Peyer's patch (tissue), 4 donors: ENCODE measurements at places on chromosomes 2 and 18. TPM values are rescaled to one million over a fixed set of nuclear protein-coding genes. Genes with fewer than 3 reads are reported as not detected.
A peak's percentile ranks its signal among the peaks of the same experiment; 100 is the strongest.

Gene DLGAP1
- 4.1 TPM for total RNA-seq

Gene CYP1B1
- total RNA-seq: 4.9 TPM

Gene PRKAG3
- not detected for total RNA-seq

- no peak overlapping the region for H3K4me3 ChIP-seq
- no peaks in the 10 kb centered on the region for H3K4me1 ChIP-seq
- no peaks in the 10 kb centered on the region for H3K36me3 ChIP-seq
- H3K27ac ChIP-seq: no peak overlapping the region
These were observed 20.4 kb upstream of the L3MBTL4 start for GRCh38 chr18:6434987-6435709.

DNA sequence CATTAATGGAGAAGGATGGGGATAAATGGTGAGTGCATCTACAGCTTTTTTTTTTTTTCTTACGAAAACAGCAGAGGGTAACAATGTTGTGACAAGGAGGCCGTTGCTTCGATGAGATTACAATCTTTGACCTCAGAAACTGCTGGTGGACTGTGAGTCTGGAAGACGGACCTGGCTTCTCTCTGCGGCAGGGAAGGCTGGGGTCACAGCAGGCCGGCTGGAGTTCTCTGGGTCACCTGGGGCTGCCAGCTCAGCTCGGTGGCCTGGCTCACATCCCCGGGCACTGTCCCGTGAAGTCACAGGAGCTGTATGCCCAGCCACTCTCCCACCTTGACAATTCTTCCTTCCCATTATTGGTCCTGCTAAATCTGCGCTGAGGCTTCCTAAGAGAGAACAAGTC is 160.8 kb downstream of the ACKR3 start:
- no peak for DNase-seq
- H3K27ac ChIP-seq: no peak overlapping the region
- H3K36me3 ChIP-seq: no peaks in the 10 kb centered on the region
- no peaks in the 10 kb centered on the region for H3K4me1 ChIP-seq
- H3K27me3 ChIP-seq: no peaks in the 10 kb centered on the region

GRCh38 chr2:151520976-151521375 is 111.3 kb downstream of the RIF1 start:
- no peaks in the 10 kb centered on the region for H3K4me1 ChIP-seq
- H3K4me3 ChIP-seq: no peak overlapping the region
- H3K36me3 ChIP-seq: no peaks in the 10 kb centered on the region

DNA sequence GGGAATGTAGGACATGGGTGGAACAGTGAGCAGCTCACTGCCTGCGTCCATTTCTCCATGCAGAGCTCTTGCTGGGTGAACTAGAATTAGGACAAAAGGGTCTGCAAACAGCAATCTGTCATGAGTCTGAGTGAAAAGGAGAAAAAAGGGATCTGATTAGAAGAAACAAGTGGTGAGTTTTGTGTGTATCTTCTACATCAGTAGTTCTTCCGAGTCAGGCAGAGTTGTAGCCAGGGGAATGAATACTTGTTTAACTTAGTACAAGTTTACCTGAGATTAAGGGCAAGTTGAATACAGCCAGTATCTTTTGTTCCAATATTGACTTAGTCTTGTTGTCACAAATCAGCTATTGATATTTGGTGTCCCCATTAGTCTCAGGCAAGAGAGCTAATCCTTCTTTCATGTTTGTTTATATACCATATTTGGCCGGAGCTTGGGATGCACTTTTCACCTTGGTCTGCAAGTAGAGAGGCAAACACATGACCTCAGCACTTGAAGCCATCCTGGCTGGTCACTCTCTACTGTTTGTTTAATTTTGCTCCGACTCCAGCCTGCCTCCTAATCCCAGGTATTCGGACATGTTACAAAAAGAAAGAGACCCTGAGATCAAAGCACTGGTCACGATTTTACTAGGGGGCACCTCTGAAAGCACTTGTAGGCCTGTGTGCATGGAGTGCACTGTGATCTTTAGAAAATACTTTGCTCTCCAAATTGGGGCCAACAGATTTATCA is 211.0 kb upstream of the NT5C1B start:
- no peak overlapping the region for H3K4me3 ChIP-seq
- no peaks in the 10 kb centered on the region for H3K4me1 ChIP-seq
- H3K36me3 ChIP-seq: no peaks in the 10 kb centered on the region
- DNase-seq: no peak
- H3K27ac ChIP-seq: no peak overlapping the region

GRCh38 chr2:199646439-199646838 is 188.7 kb upstream of the SATB2 start:
- H3K27ac ChIP-seq: no peak overlapping the region
- H3K4me3 ChIP-seq: no peak overlapping the region
- DNase-seq: no peak
- no peaks in the 10 kb centered on the region for H3K4me1 ChIP-seq
- H3K36me3 ChIP-seq: no peaks in the 10 kb centered on the region

DNA sequence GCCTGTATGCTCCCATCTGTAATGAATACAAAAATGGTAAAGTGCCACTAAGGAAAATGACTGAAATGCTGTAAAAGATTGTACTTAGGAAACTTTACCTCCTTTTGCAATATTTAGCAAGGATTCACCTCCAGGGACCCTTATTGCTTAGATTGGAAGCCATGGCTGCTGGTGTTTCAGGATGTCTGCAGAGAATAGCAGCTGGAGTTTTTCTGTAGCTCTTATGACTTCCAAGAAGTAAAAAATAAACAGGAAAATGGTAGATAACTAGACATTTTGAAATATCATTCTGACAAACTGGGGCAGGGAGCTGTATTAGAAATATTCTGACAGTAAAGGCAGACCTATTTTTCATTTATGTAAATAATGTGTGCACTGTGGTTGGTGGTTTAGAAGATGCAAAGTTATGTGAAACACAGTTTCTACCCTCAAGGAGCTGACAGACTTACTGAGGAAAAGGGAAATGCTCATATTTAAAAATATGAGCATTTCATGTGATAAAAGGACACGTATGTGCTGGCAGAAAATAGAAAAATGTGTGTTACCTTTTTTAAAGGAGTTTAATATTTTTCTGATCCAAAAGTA is 224.9 kb upstream of the BOD1L2 start:
- H3K27ac ChIP-seq: no peak overlapping the region
- H3K36me3 ChIP-seq: no peaks in the 10 kb centered on the region
- no peak overlapping the region for H3K4me3 ChIP-seq

- H3K4me1 ChIP-seq: no peaks in the 10 kb centered on the region
- H3K36me3 ChIP-seq: no peaks in the 10 kb centered on the region
- no peak overlapping the region for H3K4me3 ChIP-seq
- H3K27ac ChIP-seq: no peak overlapping the region
- peak; percentile 79 for DNase-seq
These were observed 50.2 kb upstream of the DTNA start for GRCh38 chr18:34659579-34660517.

- H3K4me1 ChIP-seq: no peaks in the 10 kb centered on the region
- no peaks in the 10 kb centered on the region for H3K36me3 ChIP-seq
- DNase-seq: no peak
- H3K4me3 ChIP-seq: no peak overlapping the region
- no peaks in the 10 kb centered on the region for H3K27me3 ChIP-seq
- no peak overlapping the region for H3K27ac ChIP-seq
These were observed 256.5 kb downstream of the CD226 start for GRCh38 chr18:69691008-69691760.

- H3K27ac ChIP-seq: no peak within 1 kb of the TSS
- H3K4me1 ChIP-seq: no peaks in the 10 kb centered on the region
- peak within 1 kb of the TSS; percentile 12 for H3K4me3 ChIP-seq
- no peaks in the 10 kb centered on the region for H3K27me3 ChIP-seq
- DNase-seq: peak; percentile 71
These were observed at the start of gene DAW1 for GRCh38 chr2:227871375-227871791. Gene DAW1 (plus strand): TSS chr2:227871631. CDS start chr2:227871690, 59 bp downstream.
